ENCODE measurements at places on chromosomes 13 and 19.

DNA sequence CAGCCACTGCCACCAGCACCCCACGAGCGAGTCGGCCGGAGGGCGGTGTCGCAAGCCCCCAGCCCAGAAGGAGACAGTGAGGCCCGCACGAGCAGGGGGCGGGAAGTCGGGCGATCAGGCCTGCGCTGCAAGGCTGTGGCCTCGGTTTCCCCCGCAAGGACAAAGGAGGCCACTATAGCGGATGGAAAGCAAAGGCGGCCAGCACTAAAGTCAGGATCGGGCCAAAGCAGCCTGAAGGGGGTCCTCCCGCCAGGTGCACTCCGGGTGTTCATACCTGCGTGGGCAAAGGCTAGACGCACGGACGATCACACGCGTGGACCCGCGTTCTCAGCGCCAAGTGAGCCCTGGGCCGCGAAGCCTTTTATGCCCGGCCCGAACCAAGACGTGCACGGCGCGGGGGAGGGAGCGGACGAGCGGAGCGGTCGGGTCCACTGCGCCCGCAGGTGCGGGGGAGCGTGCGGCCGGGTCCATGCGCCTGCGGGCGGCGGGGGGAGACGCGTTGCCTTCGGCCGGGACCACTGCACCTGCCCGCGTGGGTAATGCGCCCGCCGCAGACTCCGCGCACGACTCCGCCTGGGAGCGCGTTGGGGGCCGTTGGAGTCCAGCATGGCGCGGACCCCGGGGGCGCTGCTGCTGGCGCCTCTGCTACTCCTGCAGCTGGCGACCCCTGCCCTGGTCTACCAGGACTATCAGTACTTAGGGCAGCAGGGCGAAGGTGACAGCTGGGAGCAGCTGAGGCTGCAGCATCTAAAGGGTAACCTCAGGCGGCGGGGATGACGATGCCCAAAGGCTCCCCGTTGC lies at the start of the genes PRDX2 and THSD8:
Gene PRDX2, minus strand, starts transcription at position 335 of the 801 bp plus-strand sequence. CDS start 539 bp downstream, outside the sequence.
Gene THSD8, plus strand, starts transcription at position 604 of the 801 bp plus-strand sequence. Its CDS starts 3 bp downstream, at position 607.
- DNase-seq = peak; percentile 73

GRCh38 chr19:55498246-55498840 lies 10.1 kb downstream of the SSC5D start:
- DNase-seq = no peak

- peak; percentile 71 for DNase-seq
These were observed 380.8 kb downstream of the LMO7 start for GRCh38 chr13:76016799-76017400.

- DNase-seq = no peak
These were observed 9.5 kb downstream of the GAS6 start for GRCh38 chr13:113854238-113855011.

GRCh38 chr13:97348569-97349100 lies 85.3 kb upstream of the RAP2A start:
- no peak for DNase-seq

DNA sequence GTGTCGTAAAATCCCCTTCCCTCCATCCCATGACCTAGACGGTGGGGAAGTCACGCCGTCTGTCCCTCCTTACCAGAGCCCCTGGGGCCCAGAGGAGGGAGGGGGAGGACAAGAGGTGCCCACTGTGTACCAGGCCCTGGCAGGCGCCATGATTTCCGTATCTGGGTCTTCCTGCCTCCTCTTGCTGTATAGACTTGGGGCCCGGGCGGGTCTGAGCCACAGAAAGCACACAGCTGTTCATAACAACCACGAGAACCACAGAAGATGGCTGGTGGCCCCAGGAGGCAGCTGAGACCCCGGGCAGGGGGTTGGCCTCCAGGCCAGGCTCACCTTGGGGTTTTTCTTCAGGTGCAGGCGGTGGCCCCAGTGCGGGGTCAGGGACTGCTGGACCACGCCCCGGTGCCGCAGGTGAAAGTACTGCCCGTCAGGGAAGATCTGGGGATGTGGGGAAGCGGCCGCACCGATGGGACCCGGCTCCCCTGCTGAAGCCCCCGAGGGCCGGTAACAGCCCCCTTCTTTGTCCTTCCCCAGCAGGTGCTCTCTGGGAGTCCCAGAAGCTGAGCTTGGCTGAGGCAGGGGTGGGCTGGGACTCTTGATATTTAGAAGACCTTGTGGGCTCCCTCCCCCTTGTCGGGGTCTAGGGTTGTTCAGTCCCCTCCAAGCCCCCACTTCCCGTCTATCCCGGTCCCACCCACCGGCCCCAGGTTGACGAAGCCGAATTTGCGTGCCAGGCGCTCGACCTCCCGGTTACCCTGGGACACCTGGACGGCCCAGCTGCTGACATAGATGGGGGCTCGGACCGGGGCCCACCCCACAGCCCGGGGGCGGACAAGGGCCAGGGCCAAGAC lies 463 bp downstream of the PCSK4 start:
- no peak for DNase-seq

DNA sequence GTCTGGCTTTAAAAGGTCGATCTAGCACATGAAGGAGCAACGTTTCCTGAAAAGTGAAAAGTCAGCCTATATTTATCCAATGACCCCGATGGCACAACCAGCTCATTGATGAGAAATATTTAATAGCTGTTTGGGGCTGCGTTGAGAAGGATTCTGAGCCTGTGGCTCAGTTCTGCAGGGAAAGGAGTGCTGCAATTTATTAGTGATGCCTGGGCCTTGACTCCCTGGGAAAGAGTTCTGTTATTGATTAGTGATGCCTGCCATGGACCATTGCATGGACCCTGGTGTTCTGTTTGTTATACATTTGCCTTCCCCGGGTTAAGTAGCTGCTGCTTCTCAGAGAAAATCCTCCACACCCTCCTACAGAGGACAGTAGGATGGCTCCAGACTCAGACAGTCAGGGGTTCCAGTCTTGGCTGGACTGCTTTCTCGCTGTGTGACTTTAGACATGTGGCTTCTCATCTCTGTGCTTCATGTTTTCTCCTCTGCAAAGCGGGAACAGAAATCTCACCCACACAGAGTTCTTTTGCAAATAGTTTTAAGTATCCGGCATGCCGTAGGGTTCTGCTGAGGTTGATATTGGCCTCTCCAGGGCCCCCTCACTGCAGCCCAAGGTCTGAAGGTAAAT lies 17.7 kb upstream of the PTPRS start:
- DNase-seq = no peak

GRCh38 chr13:26716984-26717383 lies 43.6 kb downstream of the GPR12 start:
- DNase-seq = no peak

- no peak for DNase-seq
These were observed 7.6 kb downstream of the AKT2 start for GRCh38 chr19:40277356-40278059.

- DNase-seq = no peak
These were observed 4.8 kb downstream of the RNF126 start for GRCh38 chr19:658059-658839.

DNA sequence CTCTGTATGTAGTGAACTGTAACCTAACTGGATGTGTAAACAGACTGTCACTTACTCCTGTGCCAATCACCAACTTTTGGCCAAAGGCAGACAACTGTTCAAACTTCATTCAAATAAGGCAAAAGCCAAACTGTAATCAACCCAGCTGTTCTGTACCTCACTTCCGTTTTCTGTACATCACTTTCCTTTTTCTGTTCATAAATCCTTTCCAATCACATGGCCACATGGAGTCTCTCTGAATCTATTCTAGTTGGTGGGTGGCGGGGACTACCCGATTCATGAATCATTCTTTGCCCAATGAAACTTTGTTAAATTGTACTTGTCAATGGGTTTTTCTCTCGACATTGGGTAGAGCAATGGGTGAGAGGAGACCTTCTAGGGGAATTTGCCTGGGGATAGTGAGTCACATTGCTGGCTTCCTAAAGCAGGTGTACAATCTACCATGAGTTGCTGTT lies 178.3 kb upstream of the RFC3 start:
- peak; percentile 17 for DNase-seq

GRCh38 chr19:47446534-47447469 lies 24.9 kb downstream of the SLC8A2 start:
- no peak for DNase-seq

GRCh38 chr19:50657712-50658440 lies 8.6 kb downstream of the C19orf81 start:
- DNase-seq = peak; percentile 97

GRCh38 chr13:49060678-49061387 lies 85.1 kb downstream of the FNDC3A start:
- DNase-seq = no peak

Measured in NAMALWA (cell line).